SK-MEL-5 (cell line): ENCODE measurements at places on chromosomes 1 and 21.

DNA sequence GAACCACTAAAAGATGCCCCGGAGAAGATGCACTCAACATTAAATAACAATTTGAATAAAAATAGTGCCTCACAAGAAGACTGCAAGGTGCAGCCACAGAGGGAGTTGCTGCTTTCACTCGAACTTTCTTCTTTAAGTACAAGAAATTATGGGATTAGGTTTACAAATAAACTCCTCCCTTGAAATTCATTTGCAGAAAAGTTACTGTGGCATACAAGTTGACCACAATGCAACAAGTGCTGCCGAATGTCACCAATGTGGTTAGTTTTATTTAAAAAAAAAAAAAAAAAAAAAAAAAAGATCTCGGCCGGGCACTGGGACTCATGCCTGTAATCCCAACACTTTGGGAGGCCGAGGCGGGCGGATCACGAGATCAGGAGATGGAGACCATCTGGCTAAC is 76.8 kb upstream of the RAB4A start:
- no peak for DNase-seq

DNA sequence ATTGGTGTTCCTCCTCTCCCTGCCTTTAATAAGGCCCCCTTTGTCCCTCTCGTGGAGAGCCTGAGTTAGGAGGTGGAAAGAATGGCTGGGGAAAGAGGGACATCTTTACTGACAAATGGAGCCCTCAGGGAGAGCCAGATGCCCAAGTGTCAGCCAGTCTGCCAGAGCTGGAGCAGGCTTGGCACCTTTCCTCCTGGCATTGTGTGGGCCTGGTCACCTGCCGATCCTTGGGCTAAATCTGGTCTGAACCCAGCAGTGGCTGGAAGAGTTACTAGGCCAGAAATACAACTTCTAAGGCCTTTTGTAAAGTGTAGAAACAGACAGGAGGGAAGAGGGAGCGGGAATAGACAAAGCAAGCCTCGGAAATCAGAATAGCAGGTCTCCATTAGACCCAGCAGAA is 24.9 kb downstream of the VANGL1 start:
- DNase-seq = no peak

GRCh38 chr1:230123280-230124185 is 56.5 kb downstream of the GALNT2 start:
- no peak for DNase-seq

- DNase-seq = no peak
These were observed 12.5 kb downstream of the NVL start for GRCh38 chr1:224317383-224318045.

- DNase-seq = peak; percentile 81
These were observed 1.7 kb downstream of the TMCC2 start for GRCh38 chr1:205229399-205229871.

DNA sequence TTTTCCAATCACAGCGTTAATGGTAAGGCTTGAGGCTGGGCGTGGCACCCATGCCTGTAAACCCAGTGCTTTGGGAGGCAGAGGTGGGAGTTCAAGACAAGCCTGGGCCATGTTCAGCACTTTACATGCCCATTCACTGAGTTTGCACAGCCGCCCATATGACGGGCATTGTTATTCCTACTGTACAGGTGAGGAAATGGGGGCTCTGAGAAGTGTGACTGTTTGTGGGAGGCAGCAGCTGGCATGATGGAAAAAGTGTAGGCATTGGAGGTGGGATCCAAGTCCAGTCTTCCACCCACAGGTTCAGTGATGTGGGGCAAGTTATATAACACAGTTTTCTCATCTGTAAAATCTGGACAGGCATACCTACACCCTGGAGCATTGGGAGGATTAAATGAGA is 445.9 kb downstream of the KIF26B start:
- DNase-seq = no peak

DNA sequence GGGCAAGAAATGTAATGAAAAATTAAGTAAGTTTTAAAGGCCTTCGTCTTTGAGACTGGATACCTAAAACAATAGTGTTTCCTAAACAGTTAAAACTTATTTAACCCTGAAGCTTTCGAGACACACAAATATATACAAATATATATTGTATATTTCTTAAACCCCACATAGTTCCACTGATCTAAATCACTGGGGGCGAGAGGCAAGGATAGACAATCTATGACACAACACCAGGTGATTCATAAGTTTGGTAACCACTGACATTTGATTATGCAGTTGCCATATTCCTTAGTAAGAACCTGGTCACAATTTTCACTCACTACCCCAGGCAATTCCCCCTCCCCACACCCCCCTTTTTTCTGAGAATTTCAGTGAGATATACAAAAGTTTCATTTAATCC is 55.3 kb upstream of the BOLA1 start:
- peak; percentile 59 for DNase-seq

- peak; percentile 61 for DNase-seq
These were observed 104.9 kb downstream of the TENT5C start for GRCh38 chr1:117710710-117711109.

- DNase-seq = peak; percentile 56
These were observed at the start of gene MAN1A2 for GRCh38 chr1:117367046-117368025. MAN1A2 (plus strand) TSS chr1:117367449; CDS start chr1:117368184, 735 bp downstream.

- no peak for DNase-seq
These were observed 29.1 kb upstream of the PARP1 start for GRCh38 chr1:226436855-226437491.

DNA sequence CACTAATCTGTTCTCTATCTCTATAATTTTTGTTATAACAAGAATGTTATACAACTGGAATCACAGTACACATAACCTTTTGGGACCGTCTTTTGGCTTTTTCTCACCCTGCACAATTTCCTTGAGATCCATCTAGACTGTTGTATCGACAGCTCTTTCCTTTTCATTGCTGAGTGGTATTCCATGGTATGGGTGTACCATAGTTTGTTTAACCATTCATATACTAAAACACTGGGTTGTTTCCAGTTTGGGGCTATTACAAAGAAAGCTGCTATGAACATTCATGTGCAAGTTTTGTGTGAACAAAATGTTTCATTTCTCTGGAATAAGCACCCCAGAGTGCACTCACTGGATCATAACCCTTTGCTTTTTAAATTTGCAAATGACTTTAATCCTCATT is 15.4 kb upstream of the HCRTR1 start:
- DNase-seq = no peak

DNA sequence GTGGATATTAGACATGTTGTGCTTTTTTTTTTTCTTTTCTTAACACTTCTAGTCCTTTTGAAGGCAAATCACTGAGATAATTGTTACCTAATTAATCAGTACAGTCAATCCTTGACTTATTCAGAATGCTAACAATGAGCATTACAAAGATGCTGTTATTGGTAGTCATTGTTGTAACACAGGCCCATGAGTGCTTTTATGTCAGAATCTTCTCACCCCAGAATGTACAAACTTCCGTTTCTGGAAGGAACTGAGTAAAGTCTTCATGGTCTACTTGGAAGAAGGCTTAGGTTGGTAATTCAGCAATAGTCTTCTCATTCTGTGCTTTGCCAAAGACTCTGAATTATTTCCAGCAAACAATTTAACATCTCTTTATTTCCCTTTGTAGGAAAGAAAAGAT is 3.1 kb downstream of the KCNK1 start:
- DNase-seq = no peak

- no peak for DNase-seq
These were observed 41.0 kb downstream of the WASF2 start for GRCh38 chr1:27448982-27449381.

- DNase-seq = no peak
These were observed 76.6 kb downstream of the NGF start for GRCh38 chr1:115261496-115261895.

GRCh38 chr1:99808391-99809115 is 41.6 kb upstream of the AGL start:
- peak; percentile 88 for DNase-seq

GRCh38 chr1:106517224-106517623 is 539.2 kb upstream of the PRMT6 start:
- DNase-seq = no peak

DNA sequence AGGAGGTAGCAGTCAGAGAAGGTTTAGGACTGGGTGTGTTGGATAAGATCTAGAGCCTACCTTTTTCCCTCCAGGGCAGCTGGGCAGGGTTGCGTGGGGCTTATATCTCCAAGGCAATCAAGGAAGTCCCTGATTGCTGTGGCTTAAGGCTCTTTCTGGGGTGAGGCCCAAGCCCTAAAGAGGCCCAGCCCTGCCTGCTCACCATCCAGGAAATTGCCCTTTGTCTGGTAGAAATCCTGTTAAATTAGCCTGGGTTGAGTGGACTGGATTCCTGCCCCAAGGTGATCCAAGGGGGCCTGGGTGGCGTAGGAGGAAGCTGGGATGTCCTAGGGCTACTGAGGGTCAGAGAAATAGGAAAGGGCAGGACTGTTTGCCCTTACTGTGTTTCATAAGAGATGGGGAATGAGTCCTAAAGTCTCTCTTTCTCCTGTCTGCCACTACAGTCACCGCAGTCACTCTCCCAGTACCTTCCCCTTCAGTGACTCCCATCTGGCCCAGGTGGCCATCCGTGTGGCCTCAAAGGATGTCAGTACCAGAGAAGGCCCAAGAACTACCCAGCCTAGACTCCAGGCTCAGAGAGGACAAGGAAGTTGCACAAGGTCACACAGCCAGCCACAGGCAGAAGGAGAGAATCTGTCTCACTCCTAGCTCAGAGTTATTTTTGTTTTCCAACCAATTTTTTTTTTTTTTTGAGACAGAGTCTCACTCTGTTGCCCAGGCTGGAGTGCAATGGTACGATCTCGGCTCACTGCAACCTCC is 25.8 kb downstream of the MFSD2A start:
- no peak for DNase-seq

- DNase-seq = no peak
These were observed 142.9 kb downstream of the SLC45A1 start for GRCh38 chr1:8460784-8461183.

- DNase-seq = no peak
These were observed 106.8 kb upstream of the USP24 start for GRCh38 chr1:55321942-55322341.

DNA sequence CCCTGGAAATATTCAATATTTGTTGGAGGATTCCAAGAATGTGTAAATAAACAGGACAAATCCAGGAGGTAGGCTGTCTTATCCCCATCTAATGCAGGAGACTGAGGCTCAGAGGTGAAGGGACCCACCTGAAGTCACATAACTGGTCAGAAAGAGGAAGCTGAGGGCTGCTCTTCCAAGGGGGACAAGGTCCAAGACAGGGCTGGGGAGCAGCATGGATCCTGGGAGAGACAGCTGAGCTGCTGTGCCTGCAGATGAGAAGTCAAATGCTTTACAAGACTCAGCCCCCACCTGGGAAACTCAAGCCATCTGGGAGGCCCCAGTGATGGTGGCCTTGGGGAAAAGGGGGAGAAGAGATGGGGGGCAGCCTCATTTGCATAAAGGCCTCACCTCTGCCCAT is 224.4 kb downstream of the PTPRU start:
- DNase-seq = no peak

GRCh38 chr21:36211660-36212512 is 55.3 kb downstream of the DOP1B start:
- DNase-seq = no peak

- DNase-seq = peak; percentile 71
These were observed 127.1 kb downstream of the PPIAL4G start for GRCh38 chr1:148355976-148356375.

DNA sequence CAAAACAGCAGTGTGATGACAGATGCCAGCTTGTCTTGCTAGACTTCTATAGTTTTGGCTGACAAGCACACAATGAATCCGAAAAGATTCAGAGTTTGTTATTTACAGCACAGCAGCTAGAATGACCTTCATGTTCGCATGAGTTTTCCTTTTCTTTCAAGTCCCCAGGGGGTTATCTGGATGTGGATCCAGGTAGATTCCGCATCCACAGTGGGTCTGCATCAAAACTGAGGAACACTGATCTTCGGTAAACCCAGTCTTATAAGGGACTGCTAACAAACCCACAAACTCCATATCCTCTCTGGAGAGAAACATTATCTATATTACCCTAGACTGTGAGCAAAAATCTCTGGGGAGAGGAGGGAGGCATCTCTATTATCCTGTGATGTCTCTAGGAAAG is 69.0 kb upstream of the DEPDC1 start:
- no peak for DNase-seq

DNA sequence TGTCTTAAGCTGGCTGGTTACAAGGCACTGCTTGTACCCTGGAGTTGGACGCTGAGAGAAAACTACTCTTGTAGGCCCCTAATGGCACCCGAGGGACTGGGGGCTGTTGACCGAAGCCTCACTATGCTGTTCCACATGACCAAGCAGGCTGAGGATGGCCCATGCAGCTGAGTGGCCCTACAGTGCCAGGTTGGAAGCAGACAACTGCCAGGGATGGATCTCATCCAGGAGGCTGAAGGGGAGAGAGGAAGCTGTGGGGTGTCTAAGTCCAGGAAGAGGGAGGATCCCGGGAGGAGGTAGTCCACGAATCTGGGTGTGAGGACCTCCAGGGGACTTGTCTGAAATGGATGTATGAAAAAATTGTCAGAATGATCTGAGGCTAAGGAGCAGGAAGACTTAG is 45.8 kb downstream of the FOXD2 start:
- DNase-seq = no peak

- no peak for DNase-seq
These were observed 59.2 kb upstream of the KCNK2 start for GRCh38 chr1:215023155-215023832.

DNA sequence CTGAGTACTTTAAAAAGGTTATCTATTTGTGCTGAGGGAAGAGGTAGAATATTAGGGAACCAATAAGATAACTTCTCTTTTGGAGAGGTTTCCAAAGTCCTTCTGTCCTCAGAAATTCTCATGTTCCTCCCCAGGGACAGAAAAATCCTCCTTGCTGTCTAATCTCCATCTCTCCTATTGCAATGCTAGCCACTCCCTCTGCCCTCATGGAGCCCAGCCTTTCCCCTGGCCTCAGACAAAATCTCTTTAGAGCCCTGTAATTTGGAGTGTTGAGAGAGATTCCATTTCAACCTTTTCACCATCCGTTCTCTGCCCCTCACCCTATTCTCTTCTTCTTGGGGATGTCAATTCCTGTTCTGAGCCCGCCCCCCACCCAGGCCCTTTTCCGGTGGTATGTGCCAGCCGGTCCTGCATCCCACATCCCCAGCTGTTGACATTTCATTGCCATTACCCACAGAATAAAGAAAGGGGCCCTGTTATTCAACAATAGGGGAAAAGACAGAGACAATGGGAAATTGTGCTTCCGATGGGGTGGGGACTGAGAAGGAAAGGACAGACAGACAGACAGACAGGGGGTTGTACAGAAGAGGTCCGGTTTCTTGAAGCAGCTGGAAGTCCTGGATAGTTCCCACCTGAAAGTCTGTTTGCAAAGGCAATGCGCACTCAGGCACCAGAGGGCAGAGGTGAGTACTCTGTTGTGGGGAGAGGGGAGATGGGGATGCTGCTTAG is at the start of gene HAPLN2:
TSS of gene HAPLN2 (plus strand) at position 563 of the 729 bp plus-strand sequence. CDS start 4,076 bp downstream, outside the sequence.
- peak; percentile 51 for DNase-seq

GRCh38 chr1:216686860-216687766 is 36.1 kb downstream of the ESRRG start:
- DNase-seq = no peak

DNA sequence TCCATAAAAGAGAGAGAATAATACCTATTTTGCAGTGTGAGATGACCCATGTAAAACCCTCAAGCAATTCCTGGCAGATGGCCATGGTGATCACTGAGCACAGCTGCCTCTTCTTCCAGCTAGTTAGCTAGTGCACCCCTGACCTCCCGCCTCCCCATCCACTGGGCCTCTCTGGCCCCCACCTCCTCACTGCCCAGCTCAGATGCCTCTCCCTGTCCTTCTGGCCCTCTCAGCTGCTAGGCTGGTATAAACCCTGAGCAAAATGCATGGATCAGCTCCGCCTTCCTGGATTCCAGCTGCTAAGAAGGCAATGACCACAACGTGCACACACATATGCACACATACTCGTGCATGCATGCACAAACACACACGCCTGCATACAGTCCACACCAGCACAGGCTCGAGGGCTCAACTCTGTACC is 117.2 kb downstream of the DMRTB1 start:
- DNase-seq = no peak
